ENCODE measurements at places on chromosomes 16 and 17. TPM values are rescaled to one million over a fixed set of nuclear protein-coding genes. Genes with fewer than 3 reads are reported as not detected.
A peak's percentile ranks its signal among the peaks of the same experiment; 100 is the strongest.

- peak; percentile 77 for DNase-seq
These were observed 47.6 kb downstream of the IL21R start for GRCh38 chr16:27449434-27450195.

The CRISPLD2 gene
- not detected for total RNA-seq

- DNase-seq = no peak
These were observed at the start of gene MYH1 for GRCh38 chr17:10518271-10519037. MYH1 (minus strand) TSS chr17:10518542; CDS start chr17:10516642, 1,900 bp downstream.

DNA sequence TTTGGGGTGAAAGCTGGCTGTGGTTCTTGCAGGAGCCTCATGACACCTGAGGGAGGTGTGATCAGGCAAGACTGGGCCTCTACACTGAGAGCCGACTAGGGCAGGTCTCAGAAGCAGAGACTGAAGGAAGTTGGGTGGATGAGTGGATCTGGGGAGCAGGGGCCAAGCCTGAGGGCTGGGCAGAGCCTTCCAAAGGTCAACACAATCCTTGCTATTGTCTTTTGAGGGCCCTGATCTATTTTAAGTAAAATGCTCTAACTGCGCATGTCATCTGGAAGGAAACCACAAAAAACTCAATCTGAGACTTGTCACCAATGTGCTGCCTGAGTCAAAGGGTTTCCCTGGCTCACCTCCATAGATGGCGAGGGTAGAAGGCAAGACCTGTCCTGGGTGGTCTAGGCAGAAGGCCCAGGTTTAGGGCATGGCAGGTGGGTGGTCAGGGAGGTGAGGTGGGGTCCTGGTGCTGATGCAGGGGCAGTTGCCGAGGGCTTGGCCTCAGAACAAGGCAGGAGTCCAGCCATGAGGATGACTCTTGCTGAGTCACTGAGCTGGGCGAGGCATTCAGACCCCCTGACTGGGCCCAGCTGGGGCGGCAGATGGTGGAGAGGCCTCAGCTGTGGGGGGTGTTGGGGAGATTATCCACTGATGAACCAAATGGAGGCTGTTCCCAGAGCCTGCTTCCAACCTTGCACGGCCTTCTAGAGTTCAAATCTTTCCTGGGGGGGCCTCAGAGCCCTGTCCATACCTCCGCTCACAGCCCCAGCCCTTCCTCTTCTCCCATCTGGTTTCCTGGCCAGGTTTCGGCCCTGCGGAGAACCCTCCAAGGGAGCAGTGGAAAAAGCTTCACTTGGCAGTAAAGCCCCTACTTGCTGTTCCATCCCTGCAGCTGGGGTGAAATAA, 5.1 kb downstream of the MVP start:
- peak; percentile 47 for DNase-seq

DNA sequence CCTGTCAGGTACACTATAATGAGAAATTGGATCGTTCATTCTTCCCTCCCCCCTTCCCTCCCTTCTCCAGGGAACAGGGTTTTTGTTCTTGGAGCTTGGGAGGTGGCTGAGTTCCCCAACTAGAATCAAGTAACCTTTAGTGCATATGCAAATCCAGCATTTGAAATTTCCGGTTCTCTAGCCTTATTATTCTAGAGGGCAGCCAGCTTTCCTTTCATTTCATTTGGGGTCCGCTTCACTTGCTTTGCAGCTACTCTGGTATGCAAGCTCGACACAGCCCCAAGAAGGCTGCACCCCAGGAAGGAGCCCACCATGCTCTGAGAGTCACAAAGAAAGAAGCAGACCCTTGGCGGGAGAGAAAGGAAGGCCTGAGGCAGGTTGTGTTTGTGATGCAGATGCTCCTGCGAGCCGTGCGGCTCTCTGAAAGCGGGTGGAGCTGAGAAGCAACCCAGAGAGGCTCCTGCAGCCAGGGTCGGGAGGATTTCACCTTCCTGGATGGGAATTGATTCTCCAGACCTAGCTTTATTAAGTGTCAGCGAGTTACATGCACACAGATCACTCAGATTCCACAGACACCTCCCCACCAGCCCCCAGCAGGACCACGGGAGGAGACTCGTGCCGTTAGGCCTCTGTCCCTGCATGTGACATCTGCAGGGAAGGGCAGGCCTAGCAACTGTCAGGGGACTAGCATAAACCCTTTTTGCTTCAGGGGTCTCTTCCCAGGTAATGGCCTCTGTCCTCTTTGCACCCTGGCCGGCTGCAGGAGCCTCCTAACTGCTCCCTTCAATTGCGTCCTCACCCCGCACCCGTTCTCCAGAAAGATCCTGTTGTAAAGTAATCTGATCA, 34.5 kb downstream of the PMM2 start:
- DNase-seq = no peak

Data from activated naive CD8-positive, alpha-beta T cell treated with anti-CD3 and anti-CD28 coated beads, Interleukin-2, amount 10 ng/mL, durations not matched to agents 7 days and 5 days (primary cell).